ENCODE measurements at places on chromosomes 2 and 18.

GRCh38 chr18:63465059-63465458 lies 11.7 kb upstream of the SERPINB5 start:
- no peak for DNase-seq

DNA sequence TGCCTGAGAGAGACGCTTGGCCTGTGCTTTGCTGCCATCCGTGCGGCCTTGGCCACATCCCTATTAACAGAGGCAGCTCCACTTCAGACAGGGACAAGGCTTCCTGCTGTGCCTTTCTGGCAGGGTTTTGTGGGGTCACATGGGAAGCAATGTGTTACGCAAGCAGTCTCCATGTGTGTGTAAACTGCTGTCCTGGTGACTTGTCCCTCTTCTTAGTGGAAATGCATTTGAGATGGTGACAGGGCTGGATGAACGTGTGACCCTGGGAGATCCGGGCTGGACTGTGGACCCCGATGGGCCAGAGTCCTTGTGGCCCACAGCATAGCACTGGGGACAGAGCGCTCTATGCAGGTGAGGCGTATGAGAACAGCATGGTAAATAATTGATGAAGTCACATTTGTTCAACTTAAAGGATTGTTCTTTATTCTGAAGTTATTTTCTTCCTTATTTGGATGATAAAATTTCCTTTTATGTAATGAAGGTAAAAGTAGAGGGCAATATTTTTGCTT lies 23.2 kb downstream of the ASB1 start:
- no peak for DNase-seq

GRCh38 chr18:7760967-7761948 lies 194.1 kb downstream of the PTPRM start:
- no peak for DNase-seq

GRCh38 chr18:48639772-48640432 lies 101.1 kb downstream of the CTIF start:
- no peak for DNase-seq

DNA sequence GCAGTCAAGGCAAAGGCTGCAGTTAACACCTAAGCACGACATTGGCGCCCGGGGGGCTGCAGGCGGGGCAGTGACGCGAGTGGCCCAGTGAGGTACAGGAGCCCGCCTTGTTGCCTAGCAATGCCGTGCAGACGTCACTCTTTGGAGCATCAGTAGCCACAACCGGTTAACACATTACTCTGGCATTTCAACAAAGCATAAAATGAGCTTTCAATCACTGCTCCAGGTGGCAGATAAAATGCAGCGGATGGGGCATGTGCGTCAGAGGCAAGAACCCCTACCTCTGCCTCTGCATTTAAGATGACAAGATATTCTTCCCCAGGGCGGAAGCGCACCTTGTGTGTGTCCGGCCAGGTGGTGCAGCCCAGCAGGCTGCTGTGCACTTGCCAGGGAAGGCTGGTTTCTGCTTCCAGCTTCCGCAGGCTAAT lies 139.4 kb downstream of the MTCL1 start:
- no peak for DNase-seq

DNA sequence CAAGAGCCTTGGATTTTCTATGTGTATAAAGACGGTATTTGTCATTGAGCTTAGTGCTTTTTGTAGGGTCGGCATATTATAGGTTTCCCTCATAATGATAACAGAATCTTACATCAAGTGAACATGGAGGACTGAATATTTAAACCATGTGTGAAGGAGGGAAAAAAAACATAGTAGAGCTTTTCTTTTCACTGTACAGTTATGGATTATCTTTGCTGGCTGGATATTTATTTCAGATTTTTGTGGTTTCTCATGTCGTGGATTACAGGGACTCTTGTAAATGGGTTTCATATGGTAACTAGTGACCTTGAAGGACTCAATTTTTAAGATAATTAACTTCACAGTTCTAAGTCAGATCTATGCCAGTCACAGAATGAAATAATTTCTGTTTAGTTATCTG lies 330.2 kb upstream of the NRP2 start:
- no peak for DNase-seq

DNA sequence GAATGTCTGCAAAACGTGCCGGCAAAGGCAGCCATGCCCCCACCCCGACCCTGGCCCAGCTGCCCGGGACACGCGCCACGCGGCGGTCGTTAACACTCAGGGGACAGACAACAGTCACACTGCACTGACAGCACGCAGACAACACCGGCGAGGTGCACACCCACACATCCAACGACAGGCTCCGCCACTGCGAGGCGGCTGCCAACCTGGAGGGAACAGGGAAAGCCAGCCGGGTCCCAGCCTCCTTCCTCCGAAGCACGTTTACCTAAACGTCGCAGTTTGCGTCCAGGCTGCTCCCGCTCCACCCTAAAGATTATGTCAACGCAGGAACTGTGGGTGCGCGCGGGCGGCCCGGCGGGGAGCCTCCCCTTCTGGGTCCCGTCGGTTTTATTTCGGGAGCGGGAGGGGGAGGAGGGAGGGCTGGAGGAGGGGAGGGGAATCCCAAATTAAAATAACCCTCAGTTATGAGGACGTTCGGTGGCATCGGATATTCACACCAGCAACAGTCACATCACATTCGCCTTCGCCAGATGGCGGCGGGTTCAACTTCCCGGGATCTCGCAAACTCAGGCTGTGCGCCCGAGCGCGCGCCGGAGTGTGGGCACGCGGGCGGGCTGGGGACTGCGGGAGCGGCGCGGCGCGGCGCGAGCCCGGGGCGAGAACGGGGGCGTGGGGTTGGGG lies 644 bp downstream of the PTGR3 start:
- DNase-seq: peak; percentile 62

DNA sequence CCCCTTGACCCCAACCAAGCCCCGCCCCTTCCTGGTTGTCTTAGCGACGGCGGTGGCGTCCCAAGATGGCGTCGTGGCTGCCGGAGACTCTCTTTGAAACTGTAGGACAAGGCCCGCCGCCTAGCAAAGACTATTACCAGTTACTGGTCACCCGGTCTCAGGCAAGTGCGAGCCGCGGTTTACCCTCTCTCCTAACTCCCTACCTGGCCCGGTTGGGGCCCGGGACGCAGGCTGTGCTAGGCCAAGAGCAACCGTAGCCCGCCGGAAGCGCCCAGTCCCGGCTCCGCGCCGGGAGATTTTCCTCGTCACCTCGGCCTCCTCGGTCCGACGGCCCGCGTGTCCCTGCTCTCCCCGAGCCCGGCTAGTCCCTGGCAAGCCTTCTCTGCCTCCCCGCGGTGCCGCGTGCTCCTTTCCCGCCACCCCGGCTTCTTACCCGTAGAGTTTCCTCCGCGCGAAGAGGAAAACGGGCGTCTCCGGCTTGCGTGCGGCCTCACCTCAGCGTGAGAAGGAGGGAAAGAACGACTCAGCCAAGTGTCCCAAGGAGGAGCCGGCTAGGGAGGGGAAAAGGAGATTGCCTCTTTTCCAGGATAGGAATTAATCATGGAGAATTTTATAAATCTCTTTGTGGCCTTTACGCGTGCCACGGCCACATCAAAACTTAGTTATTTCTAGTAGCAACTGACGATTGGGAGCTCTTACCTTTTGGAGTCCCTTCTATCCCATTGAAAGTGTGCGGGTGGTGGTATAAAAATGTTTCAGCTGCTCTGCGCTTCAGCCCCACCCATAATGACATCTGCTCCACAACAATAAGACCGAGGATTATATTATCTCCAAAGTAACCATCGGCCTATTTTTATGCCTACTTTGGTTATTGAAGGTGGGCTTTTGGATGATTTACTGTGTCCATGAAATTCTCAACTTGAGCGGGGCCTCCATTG lies at the start of gene FBXO36:
Gene FBXO36, plus strand, starts transcription at position 55 of the 938 bp plus-strand sequence. Its CDS starts 11 bp downstream, at position 66.
- DNase-seq: peak; percentile 92

- DNase-seq: no peak
These were observed 848 bp downstream of the VRK2 start for GRCh38 chr2:58047373-58047935.

GRCh38 chr2:9145109-9145751 lies 61.4 kb upstream of the ASAP2 start:
- DNase-seq: no peak

- no peak for DNase-seq
These were observed 1341.3 kb upstream of the LRRTM1 start for GRCh38 chr2:81645745-81646301.

- no peak for DNase-seq
These were observed 73.8 kb downstream of the VWC2L start for GRCh38 chr2:214484701-214485100.

GRCh38 chr18:69580107-69580506 lies 179.4 kb downstream of the DOK6 start:
- no peak for DNase-seq

DNA sequence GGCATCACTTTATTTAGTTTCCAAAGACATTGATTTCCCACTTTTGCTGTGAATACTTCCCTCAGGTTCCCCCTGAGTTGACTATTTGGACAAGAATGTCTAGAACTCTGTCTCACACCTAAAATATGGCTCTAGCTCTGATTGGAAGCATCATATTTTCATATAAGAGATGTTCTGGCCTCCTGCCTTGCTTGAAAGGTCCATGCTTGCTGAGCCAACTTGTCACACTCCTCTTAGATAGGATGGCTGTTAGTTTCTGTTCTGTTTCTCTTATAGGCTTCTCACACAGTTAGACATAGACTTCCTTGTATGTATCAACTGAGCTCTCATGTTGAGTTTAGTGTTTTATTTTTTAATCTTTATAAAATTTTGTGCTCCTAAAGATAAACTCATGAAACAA lies 87.1 kb downstream of the CNTNAP5 start:
- DNase-seq: no peak

DNA sequence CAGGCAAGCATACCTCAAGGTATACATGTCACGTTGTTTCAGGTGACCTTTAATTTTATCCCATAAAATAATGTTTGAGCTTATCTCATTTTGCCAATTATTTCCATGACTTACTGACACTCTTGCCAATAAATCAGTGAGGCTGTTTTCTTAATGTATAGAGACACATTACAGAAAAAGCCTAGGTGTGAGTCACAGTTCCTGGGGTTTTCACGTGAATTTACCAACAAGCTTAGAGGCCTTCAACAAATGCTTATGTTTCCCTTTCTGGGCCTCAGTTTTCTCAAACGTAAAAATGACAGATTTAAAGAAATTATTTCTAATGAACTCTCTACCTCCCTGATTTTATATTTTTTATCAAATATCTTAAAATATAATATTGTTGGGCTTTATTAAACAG lies 517.5 kb upstream of the SPHKAP start:
- no peak for DNase-seq

DNA sequence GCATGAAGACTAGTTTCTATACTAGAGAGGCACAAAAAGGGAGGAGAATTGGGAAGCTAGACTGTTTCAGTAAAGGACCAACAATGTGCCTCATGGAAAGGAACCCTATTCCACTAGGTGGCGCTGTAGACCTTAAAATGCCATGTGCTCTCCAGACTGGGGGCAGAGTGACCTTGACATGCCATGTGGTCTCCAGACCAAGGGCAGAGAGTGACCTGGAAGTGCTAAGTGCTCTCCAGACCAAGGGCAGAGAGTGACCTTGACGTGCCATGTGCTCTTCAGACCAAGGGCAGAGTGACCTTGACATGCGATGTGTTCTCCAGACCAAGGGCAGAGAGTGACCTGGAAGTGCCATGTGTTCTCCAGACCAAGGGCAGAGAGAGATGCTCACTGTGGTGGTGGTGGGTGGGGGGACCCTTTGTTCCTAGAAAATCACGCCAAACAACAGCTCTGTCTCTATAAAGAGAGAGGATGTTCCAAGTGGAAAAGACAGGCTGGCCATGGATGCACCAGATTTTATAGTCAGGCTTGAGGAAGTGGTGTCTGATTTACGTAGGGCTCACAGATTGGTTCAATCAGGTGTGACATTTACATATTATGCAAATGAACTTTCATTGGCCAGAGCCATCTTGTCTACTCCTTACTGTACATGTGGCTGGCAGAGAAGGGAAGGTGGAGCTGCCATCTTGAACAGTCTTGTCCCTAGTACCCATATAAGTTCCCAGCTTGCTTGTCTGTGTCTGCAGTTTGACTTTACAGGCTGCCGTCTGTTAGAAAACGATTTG lies 344.0 kb upstream of the DDX18 start:
- DNase-seq: peak; percentile 40

DNA sequence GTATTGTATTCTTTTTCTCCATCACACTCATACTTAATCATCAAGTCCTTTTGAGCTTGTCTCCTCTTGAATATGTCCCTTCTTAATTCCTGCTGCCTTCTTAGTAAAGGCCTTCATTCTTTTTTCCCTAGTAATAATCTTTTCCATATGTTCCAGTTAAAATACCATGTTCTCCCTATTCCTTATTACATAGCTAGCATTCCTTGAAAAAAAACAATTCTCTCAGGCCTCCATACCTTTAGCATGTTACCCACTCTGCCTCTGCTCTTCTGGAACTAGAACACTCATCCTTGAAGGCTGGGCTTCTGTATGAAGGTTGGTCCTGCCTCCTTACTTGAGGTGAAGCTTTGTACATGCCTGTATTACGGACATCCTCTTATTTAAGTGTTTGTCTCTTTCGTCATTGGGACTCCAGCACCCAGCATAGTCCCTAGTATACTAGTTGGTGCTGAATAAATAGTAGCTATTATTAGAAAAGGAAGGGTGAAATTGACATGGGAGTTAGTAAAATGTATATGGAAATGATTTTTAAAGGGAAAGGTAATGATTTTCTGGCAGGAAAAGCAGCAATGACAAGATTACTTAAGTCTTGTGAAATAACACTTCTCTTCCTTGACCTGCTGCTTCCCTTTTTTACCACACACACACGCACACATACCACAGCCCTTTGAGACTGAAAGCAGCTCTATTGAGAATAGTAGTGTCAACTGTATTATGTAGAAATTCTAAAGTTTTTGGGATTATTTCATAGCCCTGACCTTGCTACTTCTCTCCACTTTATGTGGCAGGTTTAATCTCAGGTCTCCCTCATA lies 45.6 kb downstream of the REL start:
- DNase-seq: no peak

DNA sequence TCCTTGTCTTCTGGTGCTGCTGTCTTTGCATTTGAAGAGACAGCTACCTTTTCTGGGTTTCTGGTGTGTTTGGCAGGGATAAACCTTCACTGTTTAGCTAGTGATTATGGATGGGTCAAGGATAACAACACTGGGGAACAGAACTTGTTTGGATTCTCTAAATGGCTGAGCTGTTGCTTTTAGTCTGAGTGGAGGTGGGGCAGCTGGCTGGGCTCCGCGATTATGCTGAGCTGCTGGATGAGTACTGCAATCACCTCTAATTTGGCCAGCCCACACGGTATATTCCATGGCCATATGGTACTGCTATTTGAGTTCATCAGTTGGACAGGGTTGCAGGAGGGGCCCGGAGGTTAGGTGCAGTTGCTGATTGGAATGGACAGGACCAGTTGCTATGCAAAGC lies 361.6 kb upstream of the TFPI start:
- DNase-seq: no peak

DNA sequence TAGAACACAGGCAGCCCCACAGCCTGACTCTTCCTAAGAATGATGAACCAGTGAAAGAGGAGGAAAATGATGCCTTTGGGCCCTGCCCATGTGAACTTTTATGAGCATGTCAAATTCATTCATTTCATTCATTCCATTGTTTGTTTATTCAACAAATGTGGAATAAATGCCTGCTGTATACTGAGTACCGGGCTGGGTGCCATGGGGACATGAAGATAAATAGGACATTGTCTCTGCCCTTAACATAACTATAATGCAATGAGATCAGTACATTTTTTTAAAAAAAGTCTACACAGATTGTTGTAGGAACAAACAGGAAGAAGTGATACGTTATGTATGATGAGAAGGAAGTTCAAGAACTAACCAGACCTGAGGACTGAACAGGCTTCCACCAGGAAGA lies 14.7 kb downstream of the MREG start:
- DNase-seq: no peak

GRCh38 chr2:160792837-160793236 lies 299.2 kb upstream of the RBMS1 start:
- DNase-seq: no peak
